Aorta (tissue), 5 donors: ENCODE measurements at places on chromosomes 16 and 17. TPM values are rescaled to one million over a fixed set of nuclear protein-coding genes. Genes with fewer than 3 reads are reported as not detected.

Gene PRDM7
- not detected for total RNA-seq

Gene CRISPLD2
- 192 TPM for total RNA-seq

Gene HOXB2
- 36.9 TPM for total RNA-seq

DNA sequence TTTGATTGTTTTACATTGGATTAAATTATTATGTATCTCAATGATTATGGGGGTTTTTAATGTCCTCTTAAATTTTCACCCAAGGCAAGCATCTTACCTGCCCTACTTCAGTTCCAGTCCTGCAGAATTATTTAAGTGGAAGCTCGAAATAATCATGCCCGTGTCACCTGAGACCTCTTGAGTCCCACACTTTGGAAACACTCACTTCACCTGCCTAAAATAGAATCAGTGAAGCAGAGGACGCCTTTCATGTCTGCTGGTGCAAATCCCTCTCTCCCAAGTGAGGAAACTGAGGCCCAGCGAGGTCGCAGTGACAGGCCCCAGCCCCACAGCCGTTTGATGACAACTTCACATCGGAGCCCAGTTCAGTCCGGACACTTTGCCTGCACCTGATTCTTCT is 284.6 kb downstream of the C16orf95 start:
- H3K4me3 ChIP-seq = no peak overlapping the region
- H3K27me3 ChIP-seq = no peaks in the 10 kb centered on the region
- no peaks in the 10 kb centered on the region for H3K36me3 ChIP-seq
- peaks cover 3% of the 10 kb centered on the region for H3K4me1 ChIP-seq
- H3K27ac ChIP-seq = no peak overlapping the region

DNA sequence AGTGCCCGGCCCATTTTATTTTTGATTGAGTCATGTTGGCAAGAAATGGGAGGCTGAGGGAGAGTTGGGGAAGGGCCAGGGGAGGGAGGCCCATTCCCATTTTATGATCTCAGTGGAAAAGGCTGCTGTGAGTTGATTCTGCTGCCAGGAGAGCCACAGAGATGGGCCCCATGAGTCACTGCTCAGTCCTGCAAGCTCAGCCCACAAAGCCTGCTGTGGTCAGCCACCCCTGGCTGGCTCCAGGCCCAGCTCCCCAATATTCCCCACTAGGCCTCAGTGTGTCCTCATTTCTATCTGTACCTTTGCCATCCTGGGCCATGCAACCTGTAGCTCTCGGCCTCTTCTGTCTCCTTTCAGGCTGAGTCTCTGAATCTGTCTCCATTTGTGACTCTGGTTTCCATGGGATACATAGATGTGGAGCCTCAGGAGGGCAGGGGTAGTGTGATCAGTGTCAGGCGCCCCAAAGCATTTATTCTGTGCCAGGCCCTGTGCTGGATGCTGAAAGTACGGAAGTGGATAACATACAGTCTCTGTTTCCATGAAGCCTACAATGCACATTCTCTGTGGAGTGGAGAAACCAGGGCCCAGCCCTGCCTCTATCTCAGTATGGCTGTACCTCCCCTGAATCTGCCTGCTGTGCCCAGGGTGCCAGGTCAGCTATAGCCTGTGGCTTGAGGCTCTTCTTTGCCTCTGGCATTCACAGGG is 1.9 kb upstream of the PLEKHG4 start:
- H3K27ac ChIP-seq = peak overlapping the region; percentile 24
- H3K27me3 ChIP-seq = no peaks in the 10 kb centered on the region
- no peaks in the 10 kb centered on the region for H3K36me3 ChIP-seq
- no peak overlapping the region for H3K4me3 ChIP-seq

GRCh38 chr16:53666786-53667415 is 36.8 kb downstream of the RPGRIP1L start:
- H3K36me3 ChIP-seq = no peaks in the 10 kb centered on the region
- H3K4me1 ChIP-seq = no peaks in the 10 kb centered on the region
- H3K4me3 ChIP-seq = no peak overlapping the region
- H3K27me3 ChIP-seq = no peaks in the 10 kb centered on the region
- DNase-seq = no peak
- no peak overlapping the region for H3K27ac ChIP-seq

GRCh38 chr16:80739523-80739922 is 64.9 kb downstream of the CDYL2 start:
- no peak for DNase-seq
- H3K4me1 ChIP-seq = no peaks in the 10 kb centered on the region
- H3K27ac ChIP-seq = no peak overlapping the region
- H3K4me3 ChIP-seq = no peak overlapping the region
- no peaks in the 10 kb centered on the region for H3K27me3 ChIP-seq
